Natural killer cell treated with Interleukin-12 subunit alpha and Interleukin-12 subunit beta and Interleukin-15 and Interleukin-18, amount 100 ng/mL, for 72 hours (primary cell): ENCODE measurements at places on chromosomes 11 and 22.

GRCh38 chr11:83528225-83528624 is 242.1 kb upstream of the CCDC90B start:
- no peak for DNase-seq

DNA sequence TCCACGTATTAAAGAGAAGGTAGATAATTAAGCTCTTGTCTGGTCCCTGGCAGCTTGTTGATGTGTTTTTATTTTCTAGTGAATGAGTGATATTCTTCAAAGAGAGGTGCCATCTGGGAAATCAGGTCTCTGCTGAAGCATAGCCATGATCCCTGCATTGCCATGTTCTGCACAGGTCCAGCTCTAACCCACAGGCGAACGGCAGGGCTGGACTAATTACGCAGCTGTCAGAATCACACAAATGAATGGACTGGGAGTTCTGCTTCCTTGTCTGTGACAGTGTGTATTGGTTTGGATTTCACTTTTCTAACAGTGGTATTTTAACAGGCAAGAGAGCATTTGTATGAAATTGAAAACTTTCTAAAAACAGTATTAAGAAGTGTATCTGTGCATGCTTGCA is 235.6 kb downstream of the FAT3 start:
- no peak for DNase-seq

GRCh38 chr11:131924001-131924400 is 553.6 kb downstream of the NTM start:
- no peak for DNase-seq

GRCh38 chr11:35035894-35036408 is 103.0 kb upstream of the CD44 start:
- no peak for DNase-seq

- DNase-seq, result no peak
These were observed 37.8 kb downstream of the PRR5L start for GRCh38 chr11:36333897-36334296.

GRCh38 chr22:47654922-47655491 is 892.6 kb downstream of the TBC1D22A start:
- DNase-seq, result no peak

DNA sequence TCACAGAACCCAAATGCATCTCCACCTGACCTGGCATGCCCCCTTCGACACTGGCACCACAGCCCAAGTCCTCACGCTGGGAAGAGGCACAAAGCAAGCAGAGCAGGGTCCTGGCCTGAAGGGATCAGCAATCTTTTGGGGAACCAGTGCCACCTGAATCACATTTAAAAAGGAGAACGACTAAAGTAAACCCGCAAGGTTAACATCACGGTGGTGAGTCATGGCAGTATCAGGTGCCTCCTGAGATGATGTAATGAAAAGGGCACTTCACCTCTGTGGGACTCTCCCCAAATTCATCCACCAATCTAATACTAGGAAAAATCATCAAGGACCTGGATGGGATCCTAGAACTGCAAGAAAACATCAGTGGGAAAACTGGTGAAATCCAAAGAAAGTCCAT is 44.9 kb downstream of the PACSIN2 start:
- no peak for DNase-seq

- no peak for DNase-seq
These were observed 37.7 kb downstream of the IGLL5 start for GRCh38 chr22:22925146-22925804.

GRCh38 chr11:77214557-77214956 is 86.5 kb downstream of the MYO7A start:
- no peak for DNase-seq

DNA sequence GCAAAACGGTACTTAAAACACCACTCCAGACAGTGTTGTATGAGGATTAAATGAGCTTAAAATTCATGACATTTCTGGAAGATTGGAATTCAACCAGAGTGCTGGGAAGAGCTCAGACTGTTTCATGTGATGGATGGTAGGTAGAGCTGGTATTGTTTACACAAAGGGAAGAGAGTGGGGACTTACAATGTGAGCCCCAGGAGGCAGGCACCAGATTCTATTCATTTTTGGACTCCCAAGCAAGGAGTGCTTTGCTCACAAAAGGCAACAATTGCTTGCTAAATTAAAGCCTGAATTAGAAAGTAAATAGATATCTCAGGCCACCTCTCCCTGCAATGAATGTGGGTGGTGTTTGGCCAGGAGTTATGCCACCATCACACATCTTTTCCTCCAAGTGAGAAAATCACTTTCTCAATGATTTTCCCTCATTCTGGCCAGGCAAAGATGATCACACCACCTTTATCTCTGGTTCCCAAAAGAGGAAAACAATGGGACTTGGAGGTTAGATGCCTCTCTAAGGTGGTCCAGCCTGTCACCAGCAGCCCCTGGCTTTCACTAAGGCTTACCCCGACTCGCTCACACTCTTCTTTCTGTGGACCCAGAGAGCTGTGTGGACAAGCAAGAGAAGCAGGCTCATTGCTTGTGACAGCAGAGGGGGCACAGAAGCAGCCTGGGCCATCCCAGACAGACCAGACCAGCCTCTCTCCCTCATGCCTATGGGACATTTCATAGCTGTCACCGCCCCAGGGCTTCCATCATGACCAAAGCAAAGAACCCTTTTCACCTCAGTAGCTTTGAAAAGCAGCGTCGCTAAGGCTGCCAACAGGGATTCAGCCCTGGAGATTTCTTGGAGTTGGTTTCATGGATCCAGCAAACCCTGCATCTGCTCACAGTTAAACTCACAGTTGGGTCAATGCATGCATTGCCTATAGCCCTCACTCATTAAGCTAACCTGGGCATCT is 63.5 kb upstream of the DRD2 start:
- DNase-seq, result no peak

DNA sequence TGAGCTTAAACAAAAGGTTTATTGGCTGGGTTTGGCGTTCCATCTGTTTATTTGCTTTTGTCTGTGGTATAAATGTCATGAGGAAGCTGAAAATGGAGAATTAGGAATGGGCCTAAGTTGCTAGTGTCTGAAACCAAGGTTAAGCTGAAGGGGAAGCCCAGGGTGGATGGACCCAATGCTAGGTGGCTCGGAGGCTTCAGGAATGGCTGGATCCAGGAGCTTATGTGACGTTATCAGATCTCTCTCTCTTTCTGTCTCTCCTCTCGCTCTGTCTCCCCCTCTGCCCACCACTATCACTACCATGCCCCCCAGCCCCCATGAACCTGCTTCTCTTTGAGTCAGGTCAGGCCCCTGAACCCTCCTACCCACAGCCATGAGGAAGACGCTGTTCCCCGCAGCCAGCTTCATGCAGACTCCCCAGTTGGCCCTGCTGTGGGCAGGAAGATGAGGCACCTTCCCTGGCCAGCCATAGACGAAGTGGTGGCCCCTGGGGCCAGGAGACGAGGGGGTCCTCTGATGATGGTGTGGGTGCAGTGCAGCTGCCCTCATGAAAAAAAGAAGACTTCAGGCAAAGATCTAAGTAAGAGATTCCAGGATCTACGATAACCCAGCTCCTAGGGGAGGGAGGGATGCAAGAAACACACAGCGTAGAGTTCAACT is 101.5 kb downstream of the BRD1 start:
- no peak for DNase-seq

- DNase-seq, result no peak
These were observed 11.4 kb downstream of the FEN1 start for GRCh38 chr11:61803889-61804647.

- no peak for DNase-seq
These were observed 11.3 kb upstream of the BACE1-AS start for GRCh38 chr11:117279711-117280376.

DNA sequence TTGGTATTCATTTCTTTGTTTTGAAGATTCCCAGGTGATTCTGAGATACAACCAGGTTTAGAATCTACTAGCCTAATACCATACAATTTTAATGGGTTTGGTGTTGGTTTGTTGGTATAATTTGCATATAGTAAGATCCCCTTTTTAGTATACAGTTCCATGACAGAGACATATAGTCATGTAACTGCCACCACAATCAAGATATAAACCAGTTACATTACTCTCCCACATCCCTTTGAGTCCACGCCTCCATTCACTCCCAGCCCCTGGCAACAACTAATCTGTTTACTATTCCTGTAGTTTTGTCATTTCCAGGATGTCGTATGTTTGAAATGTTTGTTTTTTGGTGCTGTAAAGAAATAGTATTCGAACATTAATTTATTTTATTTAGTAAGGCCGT is 4.3 kb downstream of the ASRGL1 start:
- DNase-seq, result no peak

- no peak for DNase-seq
These were observed 26.2 kb upstream of the PRODH start for GRCh38 chr22:18962308-18962635.

- DNase-seq, result no peak
These were observed 1486.5 kb downstream of the TBC1D22A start for GRCh38 chr22:48248901-48249455.
